DMS79 treated with DMSO at 0.1 percent for 48 hours (cell line): ENCODE measurements at places on chromosomes 2 and 18.

- DNase-seq, result no peak
These were observed 17.6 kb upstream of the SLC9A2 start for GRCh38 chr2:102601730-102602129.

GRCh38 chr2:236857781-236858180 lies 227.9 kb upstream of the COPS8 start:
- DNase-seq, result no peak

- no peak for DNase-seq
These were observed 232.1 kb downstream of the EIPR1 start for GRCh38 chr2:3145471-3146021.

DNA sequence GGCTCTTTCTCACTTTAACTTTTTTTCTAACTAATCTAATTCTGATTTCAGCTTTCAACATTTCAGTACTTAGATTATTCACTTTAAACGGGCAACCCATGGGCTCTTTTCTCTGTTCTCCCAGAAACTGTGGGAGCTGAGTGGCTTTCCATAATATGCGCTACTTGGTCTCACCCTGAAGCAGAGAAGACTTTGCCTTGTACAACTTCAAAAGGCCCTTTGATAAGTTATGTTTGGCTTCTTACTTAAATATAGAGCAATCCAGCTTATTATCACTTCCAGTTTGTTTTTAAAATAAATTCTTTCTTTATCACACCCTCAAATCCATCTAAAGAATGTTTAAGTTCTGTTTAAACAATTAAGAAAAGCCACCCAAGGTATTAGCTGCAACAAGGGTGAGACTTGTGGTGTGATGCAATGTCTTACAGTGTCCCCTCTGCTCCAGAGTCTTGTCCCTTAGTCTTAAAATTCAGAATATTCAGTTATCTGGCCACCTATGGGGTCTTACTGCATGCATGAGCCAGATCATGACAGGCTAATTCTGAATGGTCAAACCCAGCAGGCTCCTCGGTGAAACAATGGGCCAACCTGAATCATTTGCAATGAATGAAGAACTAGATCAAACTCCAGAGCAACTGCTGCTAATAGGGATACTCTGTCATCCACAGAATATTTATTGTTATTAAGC lies 38.8 kb downstream of the GCG start:
- no peak for DNase-seq

GRCh38 chr2:201228271-201228911 lies 31.9 kb upstream of the CASP8 start:
- DNase-seq, result no peak
